ENCODE measurements at places on chromosomes 13 and 19. TPM values are rescaled to one million over a fixed set of nuclear protein-coding genes. Genes with fewer than 3 reads are reported as not detected.

The IGFL3 gene
- not detected for polyA plus RNA-seq

- no peak for DNase-seq
Measured at GRCh38 chr13:71359641-71360040, 507.4 kb downstream of the DACH1 start.

GRCh38 chr19:41928221-41928683 lies at the start of gene ERFL:
Gene ERFL, minus strand, starts transcription at chr19:41928449. Its CDS starts 15,530 bp downstream, at chr19:41912919.
- no peak for DNase-seq

DNA sequence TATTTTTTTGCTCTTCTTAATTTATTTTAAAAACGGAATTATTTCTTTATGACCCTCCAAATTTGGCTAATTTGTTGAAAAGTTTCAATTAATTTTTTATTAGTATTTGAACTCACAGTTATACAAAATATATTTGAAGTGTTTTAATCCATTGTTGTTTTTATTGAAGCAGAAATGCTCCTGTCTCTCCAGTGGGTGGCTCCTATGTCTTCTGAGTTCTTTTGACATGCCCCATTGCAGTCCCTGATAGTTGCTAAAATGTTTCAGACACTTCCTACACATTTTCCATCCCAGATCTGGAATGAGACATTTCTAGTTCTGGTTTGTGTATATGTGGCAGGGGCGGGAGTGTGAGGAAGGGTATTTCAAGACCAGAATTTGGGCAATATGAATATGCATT lies 579.4 kb upstream of the PRR20A start:
- no peak for DNase-seq

GRCh38 chr13:60121337-60121687 lies 42.4 kb downstream of the DIAPH3 start:
- DNase-seq: no peak

GRCh38 chr19:49094505-49095482 lies 9.5 kb downstream of the SNRNP70 start:
- DNase-seq: no peak

- no peak for DNase-seq
Measured at GRCh38 chr19:17235300-17235970, 9.4 kb downstream of the OCEL1 start.

The KLF12 gene
- 29.3 TPM for polyA plus RNA-seq

DNA sequence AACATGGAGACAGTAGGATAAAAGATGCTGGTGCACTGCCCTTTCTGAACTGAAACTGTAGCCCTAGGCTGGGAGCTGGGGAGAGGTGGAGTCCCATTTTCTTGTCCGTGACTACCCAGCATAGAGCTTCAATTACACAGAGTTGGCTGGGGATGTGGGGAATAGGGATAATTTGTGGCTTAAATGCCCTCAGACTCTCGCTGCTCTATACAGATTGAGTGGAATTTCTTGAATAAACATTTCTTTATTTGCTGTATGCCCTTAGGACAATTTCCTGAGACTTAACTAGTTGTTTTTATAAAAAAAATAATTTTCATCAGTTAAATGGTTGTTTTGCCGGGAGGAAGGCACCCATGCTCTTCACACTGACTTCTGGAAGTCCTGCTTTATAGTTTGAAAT lies 7.2 kb downstream of the IGFL2 start:
- DNase-seq: no peak

The PSG2 gene
- not detected for polyA plus RNA-seq

The ZNF99 gene
- polyA plus RNA-seq: 1.1 TPM

The SUCLA2 gene
- polyA plus RNA-seq: 88.1 TPM

- DNase-seq: no peak
Measured at GRCh38 chr19:19782783-19783182, 38.8 kb downstream of the ZNF506 start.

DNA sequence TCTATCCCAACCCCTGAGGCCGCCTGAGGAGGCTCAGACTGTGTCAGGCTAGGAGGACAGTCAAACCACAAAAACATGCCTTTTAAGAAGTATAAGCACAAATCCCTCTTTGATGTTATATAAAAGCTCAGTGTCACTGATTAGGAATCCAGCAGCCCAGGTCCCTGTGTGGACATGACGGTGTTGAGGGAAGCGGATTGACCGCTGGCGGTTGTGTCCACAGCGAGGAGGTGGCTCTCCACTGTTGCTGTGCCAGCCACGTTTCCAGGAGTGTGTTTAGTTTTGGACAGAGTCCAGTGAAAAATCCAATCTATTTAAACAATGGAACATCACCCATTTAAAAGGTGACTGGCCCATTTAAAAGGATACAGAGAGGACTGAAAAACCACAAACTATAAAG lies 7.5 kb upstream of the GJA3 start:
- no peak for DNase-seq

The CRLF1 gene
- 5.8 TPM for polyA plus RNA-seq

GRCh38 chr19:9863759-9864158 lies 28.6 kb downstream of the PIN1 start:
- DNase-seq: no peak

- no peak for DNase-seq
Measured at GRCh38 chr13:20142927-20143480, 17.8 kb downstream of the GJA3 start.

GRCh38 chr13:81987159-81987558 lies 1646.2 kb upstream of the SPRY2 start:
- DNase-seq: no peak

The IL4I1 gene
- 7.2 TPM for polyA plus RNA-seq

- no peak for DNase-seq
Measured at GRCh38 chr19:2567580-2567979, 91.7 kb downstream of the GADD45B start.

The CEACAM8 gene
- polyA plus RNA-seq: 0.32 TPM
